ENCODE measurements at places on chromosomes 7 and 10. TPM values are rescaled to one million over a fixed set of nuclear protein-coding genes. Genes with fewer than 3 reads are reported as not detected.

Gene PON1
- not detected for total RNA-seq

Gene PTPN20
- total RNA-seq: 2.7 TPM

Gene MCU
- total RNA-seq: 9.9 TPM

Gene OR9A2
- not detected for total RNA-seq

Gene ERV3-1
- total RNA-seq: 23.2 TPM

Gene RBP4
- not detected for total RNA-seq

Gene SLC35B4
- 11.9 TPM for total RNA-seq

Gene SFTPD
- total RNA-seq: not detected

Gene SYT15B
- total RNA-seq: 0.13 TPM

Gene TUBB8
- not detected for total RNA-seq

Gene PGAM2
- total RNA-seq: 3.3 TPM

Gene KLLN
- total RNA-seq: 1.4 TPM

Gene LRRC17
- not detected for total RNA-seq

Gene NANOS1
- 0.60 TPM for total RNA-seq

Gene ASZ1
- total RNA-seq: not detected

Gene LIPJ
- 0.18 TPM for total RNA-seq

Gene HGF
- 0.23 TPM for total RNA-seq

Gene COBL
- total RNA-seq: not detected

Gene ASAH2
- total RNA-seq: 4.3 TPM

Gene CTTNBP2
- total RNA-seq: 0.05 TPM

Gene CLRN3
- total RNA-seq: not detected

Gene HPSE2
- not detected for total RNA-seq

Gene ACTR3C
- total RNA-seq: 9.8 TPM

Gene EEPD1
- 1.2 TPM for total RNA-seq

Gene HOXA2
- not detected for total RNA-seq

Gene ZCCHC24
- 1.1 TPM for total RNA-seq

Gene CACUL1
- 42.1 TPM for total RNA-seq

Gene ALDH18A1
- total RNA-seq: 24.3 TPM

Gene RBM20
- total RNA-seq: 0.93 TPM

Gene UTF1
- total RNA-seq: not detected

Gene HMX2
- total RNA-seq: not detected

Gene CAPZA2
- 88.4 TPM for total RNA-seq

Gene STAG3
- 12.1 TPM for total RNA-seq

Gene OR13A1
- total RNA-seq: not detected

Gene CYP51A1
- total RNA-seq: 13.1 TPM

Gene BMPER
- total RNA-seq: not detected

Gene TMEM236
- total RNA-seq: 0.18 TPM

Gene CFTR
- total RNA-seq: not detected

Gene STEAP1
- not detected for total RNA-seq
